ENCODE measurements at places on chromosomes 4 and X. TPM values are rescaled to one million over a fixed set of nuclear protein-coding genes. Genes with fewer than 3 reads are reported as not detected.

ANXA3 gene
- 0.63 TPM for total RNA-seq

GPRASP2 gene
- total RNA-seq = 0.67 TPM

MAOA gene
- total RNA-seq = 1.9 TPM

MUC7 gene
- total RNA-seq = not detected

CT45A10 gene
- not detected for total RNA-seq

GRCh38 chr4:156781852-156782251, 189.7 kb downstream of the PDGFC start:
- H3K27me3 ChIP-seq = no peaks in the 10 kb centered on the region
- no peaks in the 10 kb centered on the region for H3K4me1 ChIP-seq
- no peak for DNase-seq
- H3K4me3 ChIP-seq = no peak overlapping the region
- no peaks in the 10 kb centered on the region for H3K36me3 ChIP-seq
- no peak overlapping the region for H3K27ac ChIP-seq

- no peak overlapping the region for H3K27ac ChIP-seq
- H3K4me3 ChIP-seq = no peak overlapping the region
- no peaks in the 10 kb centered on the region for H3K4me1 ChIP-seq
Measured at GRCh38 chrX:57565198-57565597, 26.6 kb upstream of the ZXDB start.

FRAS1 gene
- 0.05 TPM for total RNA-seq

LGI2 gene
- total RNA-seq = not detected

AFM gene
- total RNA-seq = not detected

NUP62CL gene
- total RNA-seq = 1.9 TPM

DNA sequence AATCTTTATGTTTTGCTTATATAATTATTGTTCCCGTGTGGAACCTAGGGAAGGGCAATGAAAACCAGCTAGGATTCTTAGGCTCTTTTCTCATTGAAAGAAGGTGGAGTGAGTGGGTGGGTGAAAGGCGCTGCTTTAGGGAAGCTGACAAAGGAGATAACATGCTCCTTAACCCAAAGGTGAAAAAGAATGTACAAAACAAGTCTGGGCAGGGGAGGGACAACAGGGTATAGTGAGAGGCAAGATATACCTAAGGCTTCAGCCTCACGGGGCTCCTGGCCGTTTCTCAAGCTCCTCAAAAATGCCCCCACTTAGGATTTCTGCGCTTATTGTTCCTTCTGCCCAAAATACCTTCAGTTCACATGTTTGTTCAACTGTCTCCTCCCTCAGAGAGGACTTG, 1.8 kb downstream of the SH2D1A start:
- no peaks in the 10 kb centered on the region for H3K27me3 ChIP-seq
- no peak for DNase-seq
- peaks cover 38% of the 10 kb centered on the region for H3K4me1 ChIP-seq
- peak overlapping the region; percentile 97 for H3K27ac ChIP-seq
- peaks cover 18% of the 10 kb centered on the region for H3K36me3 ChIP-seq

- no peaks in the 10 kb centered on the region for H3K27me3 ChIP-seq
- H3K27ac ChIP-seq = no peak overlapping the region
- no peak overlapping the region for H3K4me3 ChIP-seq
Measured at GRCh38 chrX:130295519-130296296, 27.0 kb upstream of the ZNF280C start.

NXF2B gene
- not detected for total RNA-seq

TLR6 gene
- total RNA-seq = 1.6 TPM

All from activated CD8-positive, alpha-beta T cell treated with anti-CD3 and anti-CD28 coated beads for 36 hours (primary cell).